Gastrocnemius medialis (tissue), 4 donors: ENCODE measurements at places on chromosomes 12 and 14. TPM values are rescaled to one million over a fixed set of nuclear protein-coding genes. Genes with fewer than 3 reads are reported as not detected.

NANOG gene
- not detected for total RNA-seq

KRT79 gene
- total RNA-seq = not detected

OAS2 gene
- total RNA-seq = 2.7 TPM

GRCh38 chr12:54329759-54330158 lies 4.8 kb downstream of the COPZ1 start:
- H3K27ac ChIP-seq = no peak overlapping the region
- no peaks in the 10 kb centered on the region for H3K36me3 ChIP-seq
- H3K4me3 ChIP-seq = no peak overlapping the region
- DNase-seq = no peak
